ENCODE measurements at places on chromosomes 5 and 9. TPM values are rescaled to one million over a fixed set of nuclear protein-coding genes. Genes with fewer than 3 reads are reported as not detected.

RASGEF1C gene
- 0.11 TPM for total RNA-seq

GLRA1 gene
- total RNA-seq: not detected

KIF24 gene
- 3.4 TPM for total RNA-seq

MEGF10 gene
- not detected for total RNA-seq

FTMT gene
- total RNA-seq: not detected

DHX29 gene
- 24.2 TPM for total RNA-seq

TSSK1B gene
- not detected for total RNA-seq

FAF2 gene
- 47.0 TPM for total RNA-seq

TLX3 gene
- not detected for total RNA-seq
